H1 (cell line): ENCODE measurements at places on chromosomes 4 and X. TPM values are rescaled to one million over a fixed set of nuclear protein-coding genes. Genes with fewer than 3 reads are reported as not detected.

GRCh38 chr4:106565727-106566126 is 197.1 kb upstream of the GIMD1 start:
- H3K36me3 ChIP-seq = no peaks in the 10 kb centered on the region
- H3K4me3 ChIP-seq = no peak overlapping the region
- no peaks in the 10 kb centered on the region for H3K4me1 ChIP-seq
- DNase-seq = no peak

Gene FGB
- not detected in 2 replicates for total RNA-seq

DNA sequence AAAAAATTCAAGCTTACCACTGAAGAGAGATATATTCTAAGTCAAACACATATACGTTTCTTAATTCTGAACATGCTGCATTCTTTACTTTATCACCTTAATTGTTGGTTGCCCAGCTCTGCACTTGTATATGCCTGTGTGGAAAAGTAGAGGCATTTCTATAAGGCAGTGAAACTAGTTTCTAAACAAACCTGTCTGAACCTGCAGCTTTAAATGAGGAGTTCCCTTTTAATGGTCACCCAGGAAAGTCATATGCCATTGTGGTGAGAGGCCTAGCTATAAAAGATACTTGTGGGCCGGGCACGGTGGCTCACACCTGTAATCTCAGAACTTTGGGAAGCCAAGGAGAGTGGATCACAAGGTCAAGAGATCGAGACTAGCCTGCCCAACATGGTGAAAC is 147.4 kb upstream of the RXFP1 start:
- DNase-seq = no peak
- no peak overlapping the region for H3K27ac ChIP-seq
- H3K36me3 ChIP-seq = no peaks in the 10 kb centered on the region; the same call in 1 of the 2 replicates
- H3K4me3 ChIP-seq = no peak overlapping the region
- H3K27me3 ChIP-seq = no peaks in the 10 kb centered on the region
- no peaks in the 10 kb centered on the region for H3K4me1 ChIP-seq

Gene ITM2A
- 34.9 and 35.7 TPM in 2 replicates for total RNA-seq

- no peaks in the 10 kb centered on the region for H3K27me3 ChIP-seq
- no peaks in the 10 kb centered on the region for H3K36me3 ChIP-seq
- no peak overlapping the region for H3K4me3 ChIP-seq
- no peak overlapping the region for H3K27ac ChIP-seq
Measured at GRCh38 chrX:155577682-155578081, 35.1 kb downstream of the TMLHE start.

- H3K27ac ChIP-seq = no peak overlapping the region
- no peak for DNase-seq
- H3K27me3 ChIP-seq = no peaks in the 10 kb centered on the region
- H3K36me3 ChIP-seq = no peaks in the 10 kb centered on the region
- H3K4me1 ChIP-seq = no peaks in the 10 kb centered on the region
Measured at GRCh38 chr4:113801882-113802281, 40.3 kb upstream of the CAMK2D start.

Gene GPR119
- not detected in 2 replicates for total RNA-seq
